Activated CD8-positive, alpha-beta memory T cell treated with anti-CD3 and anti-CD28 coated beads for 48 hours (primary cell): ENCODE measurements at places on chromosomes 5 and 9.
A peak's percentile ranks its signal among the peaks of the same experiment; 100 is the strongest.

- DNase-seq = no peak
Observed at GRCh38 chr9:110659891-110660541, 8.6 kb upstream of the MUSK start.

DNA sequence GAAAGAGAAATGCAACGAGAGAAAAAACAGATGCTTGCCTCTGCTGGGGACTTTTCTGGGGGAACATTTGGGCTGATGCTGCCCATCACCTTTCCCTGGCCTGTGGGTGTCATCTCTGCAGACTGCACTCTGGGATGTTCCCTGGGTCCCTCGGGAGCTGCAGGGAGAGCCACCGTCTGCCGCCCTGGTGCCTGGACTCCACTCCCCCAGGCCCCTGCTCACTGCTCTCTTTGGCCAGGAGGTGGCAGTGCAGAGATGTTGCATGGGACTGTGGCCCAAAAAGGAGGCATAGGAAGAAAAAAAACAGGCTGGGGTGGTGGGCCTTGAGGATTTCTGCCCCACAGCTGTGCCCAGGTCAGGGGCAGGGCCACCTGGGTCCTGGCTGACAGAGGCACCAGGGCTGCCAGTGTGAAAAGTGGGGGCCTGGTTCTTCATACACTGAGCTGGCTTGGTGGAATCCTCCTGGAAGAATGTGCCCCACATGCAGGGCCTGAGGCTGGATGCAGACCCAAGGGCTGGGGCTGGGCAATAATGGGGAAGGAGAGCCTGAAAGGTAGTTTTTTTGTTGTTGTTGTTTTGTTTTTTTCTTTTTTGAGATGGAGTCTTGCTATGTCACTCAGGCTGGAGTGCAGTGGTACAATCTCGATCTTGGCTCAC is 353.6 kb downstream of the SLIT3 start:
- peak; percentile 3 for DNase-seq

DNA sequence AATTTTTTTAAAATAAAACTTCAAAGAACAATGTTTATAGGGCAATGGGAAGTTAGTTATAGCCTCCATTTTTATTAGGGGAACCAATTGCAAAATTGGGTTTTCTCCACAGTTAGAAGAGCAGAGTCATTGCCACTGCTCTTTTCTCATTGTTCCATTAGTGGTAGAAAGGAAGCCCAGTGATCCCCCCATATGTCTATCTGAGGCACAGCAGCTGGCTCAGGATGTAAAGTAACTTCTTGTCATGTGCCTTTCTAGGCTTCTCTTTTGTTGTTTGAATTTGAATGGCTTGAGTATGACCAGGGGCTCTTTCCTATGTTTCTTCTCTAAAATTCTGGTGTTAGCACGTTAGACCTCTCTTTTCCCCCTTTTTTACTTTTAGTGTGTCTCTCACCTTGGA is 61.2 kb downstream of the UBAP1 start:
- no peak for DNase-seq

DNA sequence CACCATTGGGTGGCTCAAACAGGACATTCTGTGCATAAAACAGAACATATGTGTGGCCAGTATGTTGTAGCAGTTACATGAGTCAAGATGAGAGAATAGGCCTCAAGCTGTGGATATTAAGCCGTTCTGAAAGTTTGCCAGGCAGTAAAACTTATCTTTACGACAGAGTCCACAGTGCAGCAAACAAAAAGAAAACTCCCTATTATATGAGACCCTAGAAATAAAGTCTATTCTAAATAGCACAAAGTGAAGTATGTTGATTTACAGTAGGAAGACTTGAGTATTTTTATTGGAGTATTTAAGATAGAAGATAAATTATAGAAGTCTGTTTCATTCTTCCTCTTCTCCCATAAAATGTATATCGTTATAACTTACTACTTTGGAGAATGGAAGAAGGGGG is 271.5 kb downstream of the ADGRV1 start:
- DNase-seq = no peak

- no peak for DNase-seq
Observed at GRCh38 chr5:161094411-161094810, 242.4 kb upstream of the ATP10B start.

DNA sequence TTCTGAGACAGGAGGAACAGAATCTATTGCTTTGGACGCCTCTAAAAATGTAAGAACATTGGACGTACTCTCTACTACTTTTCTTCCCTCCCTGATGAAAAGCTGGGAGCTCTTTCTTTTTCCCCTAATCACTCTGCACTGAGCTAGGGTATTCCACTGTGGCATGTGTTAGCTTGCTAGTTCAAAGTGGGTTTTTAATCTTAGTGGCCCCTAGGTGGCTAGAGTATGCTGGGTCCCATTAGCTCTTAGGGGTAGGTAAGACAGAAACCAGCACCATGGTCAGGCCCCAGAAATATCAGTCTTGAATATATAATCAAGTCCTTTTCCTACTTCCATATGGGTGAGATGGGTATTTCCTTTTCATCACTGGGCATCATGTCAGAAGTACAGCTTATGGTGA is 945.2 kb upstream of the PTPRD start:
- no peak for DNase-seq

DNA sequence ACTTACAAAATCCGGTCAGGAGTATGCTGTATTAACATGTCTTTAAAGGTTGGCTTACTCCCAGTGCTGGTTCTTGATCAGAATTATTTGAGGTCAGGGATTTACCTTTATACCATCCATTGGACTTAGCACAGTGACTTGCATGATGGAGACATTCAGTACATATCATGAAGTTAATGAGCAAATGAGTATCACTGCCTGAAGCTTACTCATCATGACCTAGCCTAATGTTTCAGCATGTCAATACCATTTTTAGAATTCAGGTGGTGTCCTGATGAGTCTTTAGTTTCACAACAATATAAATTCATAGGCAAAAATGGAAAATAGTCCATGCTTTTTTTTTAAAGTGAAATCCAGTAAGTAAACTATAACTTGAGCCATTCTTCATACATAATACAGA is 226.0 kb upstream of the C9orf72 start:
- no peak for DNase-seq

DNA sequence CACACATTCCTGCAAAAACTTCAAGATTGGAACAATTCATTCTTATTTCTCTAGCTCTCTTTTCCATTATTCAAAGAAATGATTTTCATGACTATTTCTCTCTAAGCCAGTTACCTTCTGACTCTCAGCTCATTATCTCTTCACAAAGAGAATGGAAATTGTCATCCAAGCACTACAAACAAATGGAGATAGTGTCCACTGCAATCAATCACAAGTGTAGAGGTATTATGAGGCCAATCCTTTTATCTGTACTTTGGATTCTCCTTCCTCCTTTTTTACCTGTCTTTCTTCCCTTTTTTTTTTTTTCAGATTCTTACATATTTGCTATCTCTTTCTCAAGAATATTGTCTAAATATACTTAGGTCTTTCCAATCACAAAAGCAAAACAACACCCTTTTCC is 497.7 kb upstream of the MEF2C start:
- no peak for DNase-seq

- no peak for DNase-seq
Observed at GRCh38 chr9:37449862-37450632, 15.2 kb downstream of the ZBTB5 start.

DNA sequence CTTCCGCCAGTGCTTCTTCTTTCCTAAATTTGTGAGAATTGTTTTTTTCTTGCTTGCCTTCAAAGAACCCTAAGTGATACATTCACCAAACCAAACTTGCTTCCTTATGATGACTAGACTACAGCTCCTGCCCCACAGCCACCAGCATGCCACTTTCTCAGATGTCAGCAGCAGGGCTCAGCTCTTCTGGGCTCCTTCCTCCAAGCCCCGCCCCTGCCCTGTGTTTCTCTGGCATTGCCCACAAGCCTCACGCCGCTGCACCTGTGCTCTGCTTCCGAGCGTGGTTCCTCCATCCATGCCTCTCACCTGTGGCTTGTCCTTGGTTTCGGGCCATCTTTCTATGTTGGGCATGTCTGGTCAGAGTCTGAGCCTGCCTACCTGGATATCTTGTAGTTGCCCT is 10.6 kb downstream of the UNC5A start:
- DNase-seq = no peak

GRCh38 chr5:176387384-176387925 is 943 bp downstream of the NOP16 start:
- DNase-seq = no peak

GRCh38 chr9:113581865-113582697 is 118.6 kb downstream of the RGS3 start:
- DNase-seq = peak; percentile 58

DNA sequence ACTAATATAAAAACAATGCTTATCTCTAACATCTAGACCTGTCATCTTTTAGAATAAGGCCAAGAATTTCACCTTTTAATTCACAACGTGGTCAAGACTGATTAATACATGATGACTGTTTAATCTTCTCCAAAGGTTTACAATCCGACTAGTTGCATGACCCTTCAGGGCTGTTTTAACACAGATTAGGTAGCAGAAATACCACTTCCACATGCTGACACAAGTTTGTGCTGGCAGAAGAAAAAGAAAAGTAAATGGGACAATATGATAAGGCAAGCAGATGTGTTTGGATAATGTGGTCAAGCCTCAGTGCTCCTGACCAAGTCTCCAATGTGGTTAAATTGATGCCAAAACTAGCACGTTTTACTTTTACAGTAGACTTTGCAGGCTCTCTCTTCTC is 31.1 kb downstream of the SEMA6A start:
- DNase-seq = no peak

GRCh38 chr5:81925009-81925408 is 46.8 kb upstream of the ATG10 start:
- no peak for DNase-seq

GRCh38 chr9:98468567-98469239 is 213.3 kb upstream of the TBC1D2 start:
- no peak for DNase-seq

GRCh38 chr5:154653418-154653763 is 101.8 kb upstream of the LARP1 start:
- no peak for DNase-seq

GRCh38 chr5:173486355-173487225 is 129.9 kb downstream of the BOD1 start:
- no peak for DNase-seq

DNA sequence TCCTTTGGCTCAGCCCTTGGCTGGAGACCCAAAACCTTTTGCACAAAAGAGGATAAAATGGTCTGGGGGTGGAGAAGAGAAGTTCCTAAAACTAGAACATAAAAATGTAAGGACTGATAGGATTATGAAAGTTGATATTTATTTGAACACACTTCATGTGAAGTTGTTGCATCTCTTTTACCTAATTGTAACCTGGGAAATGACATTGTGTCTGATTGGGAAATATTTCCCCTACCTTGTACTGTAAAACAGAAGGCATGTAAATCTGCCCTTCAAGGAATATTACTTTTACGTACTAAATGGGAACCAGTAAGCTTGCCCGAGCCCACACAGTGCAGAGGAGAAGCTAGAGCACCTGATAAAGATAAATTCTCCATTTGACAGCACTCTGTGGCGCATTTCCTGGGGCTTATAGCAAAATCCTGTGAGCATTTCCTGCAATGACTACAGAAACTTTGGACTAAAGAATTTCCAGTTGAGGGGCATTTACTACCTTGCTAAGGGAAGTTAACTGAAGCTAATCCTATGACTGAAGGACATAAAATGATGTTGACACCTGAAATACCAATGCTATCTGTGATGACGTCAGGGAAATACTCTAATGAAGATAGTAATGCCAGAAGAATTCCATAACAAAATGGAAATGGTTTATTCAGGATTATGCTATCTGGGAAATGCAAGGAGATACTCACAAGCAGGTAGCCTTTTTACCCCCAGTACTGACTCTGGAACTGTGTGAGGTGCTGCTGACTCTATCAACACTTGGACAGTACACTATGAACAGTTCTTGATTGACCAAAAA is 78.3 kb upstream of the LIFR start:
- no peak for DNase-seq

- DNase-seq = no peak
Observed at GRCh38 chr9:116094846-116095245, 58.7 kb upstream of the PAPPA start.

- no peak for DNase-seq
Observed at GRCh38 chr5:180117000-180117725, 45.6 kb upstream of the RNF130 start.

GRCh38 chr9:90114641-90115425 is 510.0 kb downstream of the GADD45G start:
- no peak for DNase-seq

DNA sequence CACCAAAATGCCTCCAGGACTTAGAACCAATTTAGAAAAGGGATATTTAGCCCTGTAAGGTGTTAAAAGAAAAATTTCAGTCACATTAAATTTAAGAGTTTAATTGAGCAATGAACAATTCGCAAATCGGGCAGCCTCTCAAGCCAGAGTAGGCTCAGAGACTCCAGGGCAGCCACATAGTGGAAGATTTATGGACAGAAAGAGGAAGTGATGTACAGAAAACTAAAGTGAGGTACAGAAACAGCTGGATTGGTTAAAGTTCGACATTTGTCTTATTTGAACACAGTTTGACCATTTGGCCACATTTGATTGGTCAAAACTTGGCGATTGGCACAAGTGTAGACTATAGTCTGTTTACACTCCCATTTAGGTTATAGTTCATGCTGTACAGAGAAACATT is 525.9 kb upstream of the ZNF608 start:
- DNase-seq = no peak

- no peak for DNase-seq
Observed at GRCh38 chr5:89435347-89435746, 552.4 kb upstream of the MEF2C start.

DNA sequence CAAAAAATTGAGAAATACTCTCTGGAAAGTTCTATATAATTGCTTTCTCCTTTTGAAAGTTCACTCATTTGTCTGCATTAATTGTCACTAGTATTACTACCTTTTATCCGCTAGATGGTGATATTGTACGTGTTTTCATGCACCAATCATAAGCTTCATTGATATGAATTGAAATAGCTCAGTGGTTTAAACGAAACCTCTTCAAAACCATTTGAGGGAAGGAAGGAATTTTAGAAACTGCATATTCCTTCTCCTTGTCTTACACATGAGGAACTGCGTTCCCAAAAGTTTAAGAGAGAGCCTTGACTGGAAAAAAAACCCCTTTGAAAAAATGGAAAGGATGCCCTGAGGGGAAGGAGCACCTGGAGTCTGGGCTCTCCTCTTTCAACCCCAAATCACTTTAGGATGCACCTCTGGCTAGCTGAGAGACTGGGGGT is 98.6 kb downstream of the YTHDC2 start:
- no peak for DNase-seq

DNA sequence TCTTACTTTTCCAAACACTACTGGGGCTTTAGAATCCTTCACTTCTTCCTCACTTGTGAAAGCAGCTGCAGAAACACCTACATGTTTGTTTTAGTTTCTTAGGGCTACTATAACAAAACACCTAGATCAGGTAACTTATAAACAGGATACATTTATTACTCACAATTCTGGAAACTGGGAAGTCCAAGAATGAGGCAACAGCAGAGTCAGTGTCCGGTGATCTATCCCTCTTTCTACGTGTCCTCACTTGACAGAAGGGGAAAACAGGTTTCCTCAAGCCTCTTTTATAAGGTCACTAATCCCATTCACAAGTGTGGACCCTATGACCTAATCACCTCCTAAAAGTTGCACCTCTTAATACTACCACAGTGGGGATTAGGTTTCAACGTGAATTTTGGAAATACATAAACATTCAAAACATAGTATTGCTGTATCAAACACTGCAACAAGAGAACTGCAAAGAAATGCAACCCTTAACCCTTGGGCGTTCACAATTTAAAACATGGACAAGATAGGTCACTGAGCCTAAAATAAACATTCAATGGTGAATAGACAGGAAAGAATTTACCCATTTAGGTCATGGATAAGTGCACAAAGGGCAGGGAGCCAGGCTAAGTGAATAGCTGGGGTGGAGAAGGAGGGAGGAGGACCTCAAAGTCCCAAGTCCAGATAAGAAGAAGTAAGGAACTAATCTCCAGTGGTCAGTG is 104.3 kb downstream of the PIK3R1 start:
- no peak for DNase-seq

- DNase-seq = no peak
Observed at GRCh38 chr5:133234273-133234672, 182.5 kb downstream of the HSPA4 start.
